ENCODE measurements at places on chromosomes 6 and 20. TPM values are rescaled to one million over a fixed set of nuclear protein-coding genes. Genes with fewer than 3 reads are reported as not detected.

DNA sequence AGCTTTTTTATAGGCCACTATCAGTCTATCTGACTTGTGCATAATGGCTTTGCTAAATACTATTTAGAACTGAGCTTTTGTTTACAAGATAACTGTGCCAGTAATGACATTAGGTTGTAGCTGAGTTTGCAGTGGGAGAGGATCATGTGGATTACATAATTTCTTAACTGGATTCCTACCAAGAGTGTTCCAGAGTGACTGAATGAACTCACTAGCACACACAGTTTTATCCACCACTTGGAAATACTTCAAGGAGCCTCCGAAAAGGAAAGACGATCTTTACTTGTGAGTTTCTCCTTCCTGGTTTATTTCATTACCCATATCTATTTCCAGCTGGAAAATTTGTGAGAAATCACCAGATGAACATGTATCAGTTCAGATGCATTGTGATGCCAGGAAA lies 10.9 kb upstream of the SYNE1 start:
- DNase-seq = no peak

DNA sequence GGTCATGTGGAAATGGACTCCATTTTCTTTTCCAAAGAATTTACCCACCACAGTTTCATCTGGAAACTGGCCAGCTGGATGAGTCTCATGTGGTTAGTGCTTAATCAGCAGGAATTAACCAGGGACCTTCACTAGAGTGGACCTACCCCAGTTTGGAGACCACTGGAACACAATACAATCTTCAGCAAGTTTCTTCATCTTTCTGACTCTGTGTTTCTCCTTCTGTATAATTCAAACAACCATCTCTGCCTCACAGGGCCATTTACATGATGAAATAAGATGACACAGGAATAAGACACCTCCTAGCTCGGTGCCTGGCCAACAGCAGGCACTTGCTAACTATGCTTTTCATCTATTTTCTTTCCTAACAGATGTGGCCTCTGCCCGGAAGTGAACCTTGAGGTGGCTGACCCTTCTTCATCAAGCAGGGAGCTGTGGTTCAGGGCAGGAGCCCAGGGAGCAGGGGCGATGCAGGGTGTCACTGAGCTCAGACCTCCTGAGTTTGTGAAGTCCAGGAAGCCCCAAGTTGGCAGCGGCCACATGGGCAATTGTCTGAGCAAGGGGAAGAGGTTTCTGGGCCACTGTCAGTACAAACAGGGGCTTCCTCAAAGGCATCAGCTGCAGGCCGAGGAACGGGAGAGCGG lies 98.8 kb downstream of the SOD2 start:
- DNase-seq = no peak

GRCh38 chr6:148770408-148771211 lies 23.8 kb downstream of the UST start:
- DNase-seq = no peak

GRCh38 chr6:142087950-142088857 lies 44.5 kb upstream of the GJE1 start:
- DNase-seq = no peak

DNA sequence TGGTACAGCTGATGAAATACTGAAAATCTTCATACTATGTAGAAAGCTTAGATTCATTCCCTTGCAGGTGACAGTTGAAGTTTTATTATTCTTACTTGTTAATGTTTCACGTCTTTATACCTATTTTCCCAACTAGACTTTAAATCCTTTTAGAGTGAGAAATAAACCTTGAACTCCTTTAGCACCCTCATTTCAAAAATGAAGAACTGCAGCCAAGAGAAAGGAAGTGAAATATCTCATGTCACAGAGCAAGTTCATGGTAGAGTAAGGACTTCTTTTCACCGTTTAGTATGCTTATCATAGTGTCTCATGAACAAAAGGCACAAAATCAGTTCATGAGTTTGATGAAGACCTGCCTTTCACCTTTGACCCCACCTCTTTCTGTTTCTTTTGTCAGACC lies 38.5 kb downstream of the ORC3 start:
- no peak for DNase-seq

- no peak for DNase-seq
Measured at GRCh38 chr20:25355011-25355595, 35.5 kb downstream of the ABHD12 start.

DNA sequence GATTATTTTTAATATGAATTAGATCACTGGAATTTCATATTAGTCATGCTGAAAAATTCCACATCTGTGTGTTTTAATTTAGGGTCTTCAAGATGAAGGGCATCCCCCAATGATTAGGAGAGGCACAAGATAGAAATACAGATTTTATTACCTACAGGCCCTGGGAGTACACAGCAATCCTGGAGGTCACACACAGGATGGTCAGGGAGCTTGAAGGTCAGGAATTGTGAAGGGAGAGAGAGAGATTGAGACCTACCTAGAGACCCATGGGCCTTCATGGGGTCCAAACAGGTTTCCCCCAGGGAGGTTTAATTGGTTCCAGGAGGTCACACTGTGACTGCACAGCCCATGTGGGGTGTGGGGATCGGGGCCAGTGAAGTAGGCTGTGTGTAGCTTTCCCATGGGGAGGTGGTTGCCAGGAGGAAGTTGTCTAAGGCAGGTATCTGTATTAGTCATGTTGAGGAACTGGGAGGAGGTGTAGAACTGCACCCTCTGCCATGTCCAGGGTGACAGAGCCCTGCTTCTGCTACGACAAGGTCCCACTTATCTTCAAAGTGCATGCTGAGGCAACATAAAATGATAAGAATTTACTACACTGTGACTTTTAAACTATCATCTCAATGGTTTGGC lies 18.3 kb downstream of the SNX9 start:
- no peak for DNase-seq

GRCh38 chr6:48222241-48222640 lies 111.2 kb upstream of the PTCHD4 start:
- DNase-seq = no peak

DNA sequence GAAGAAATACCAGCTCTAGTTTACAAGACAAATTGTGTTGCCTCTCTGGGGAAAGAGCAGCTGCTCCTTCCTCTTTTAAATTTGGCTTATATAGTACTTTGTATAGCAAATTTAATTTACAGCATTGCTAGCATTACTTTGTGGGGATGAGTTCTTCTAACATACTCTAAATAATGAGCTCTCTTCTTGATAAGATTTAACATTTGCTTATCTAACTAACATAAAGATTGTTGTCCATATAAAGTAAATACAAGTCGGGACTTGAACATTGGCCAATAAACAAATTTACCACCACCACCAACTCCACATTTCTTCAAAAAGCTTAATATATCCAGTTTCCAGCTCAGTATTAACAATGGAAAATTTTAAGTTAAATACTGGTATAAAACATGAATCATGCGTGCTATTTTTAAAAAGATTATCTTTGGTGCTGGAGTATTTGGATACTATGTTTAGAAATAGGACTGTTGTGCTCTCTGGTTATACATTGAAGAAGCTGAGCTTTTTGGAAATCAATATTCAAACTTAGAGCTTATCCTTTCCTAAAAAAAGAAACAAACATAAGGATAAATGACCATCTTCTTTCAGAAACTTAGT lies 1146.9 kb upstream of the GJE1 start:
- DNase-seq = no peak

DNA sequence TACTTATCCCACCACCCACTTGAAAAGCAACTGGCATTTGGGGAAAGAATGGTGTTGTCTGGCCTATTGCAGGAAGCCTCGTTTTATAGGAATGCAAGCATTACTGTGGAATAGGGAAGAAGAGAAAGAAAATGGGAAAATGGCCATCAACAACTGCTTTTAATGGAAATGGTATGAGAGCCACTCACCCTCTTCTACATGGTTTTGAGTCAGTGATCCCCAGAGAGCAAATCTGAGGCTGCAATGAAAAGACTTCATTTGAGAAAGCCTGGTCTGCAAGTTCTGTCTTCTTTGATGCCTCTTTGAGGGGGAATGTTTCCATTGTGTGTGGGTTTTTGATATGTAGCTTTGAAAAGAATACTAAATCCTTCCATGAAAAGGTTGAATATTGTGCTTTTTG lies 172.3 kb upstream of the HDDC2 start:
- DNase-seq = no peak

DNA sequence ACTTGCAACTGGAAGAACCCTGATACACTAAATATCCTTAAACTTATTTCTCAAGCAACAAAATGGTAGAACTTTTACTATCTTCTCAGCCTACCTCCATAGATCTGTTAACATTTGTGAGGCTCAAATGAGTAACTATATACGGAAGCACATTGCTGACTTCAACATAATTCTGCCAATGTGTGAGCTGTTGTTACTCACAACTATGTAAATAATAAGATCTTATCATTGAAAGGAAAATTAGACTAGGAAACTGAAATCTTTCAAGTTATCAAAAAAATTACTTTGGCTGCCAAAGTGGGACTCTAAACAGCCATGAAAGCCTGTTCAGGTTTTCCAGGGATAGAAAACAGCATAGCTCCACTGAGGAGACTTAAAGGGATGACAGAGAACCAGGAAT lies 40.2 kb upstream of the TASP1 start:
- DNase-seq = no peak

GRCh38 chr6:24064106-24064505 lies 61.9 kb upstream of the NRSN1 start:
- no peak for DNase-seq

RAB44 gene
- not detected for total RNA-seq

SLC17A1 gene
- not detected for total RNA-seq

RIPPLY2 gene
- not detected for total RNA-seq

LCA5 gene
- 0.21 TPM for total RNA-seq

Data from activated T-cell treated with anti-CD3 and anti-CD28 coated beads, Interleukin-2, amount 50 U/mL, for 4 hours (primary cell).